ENCODE measurements at places on chromosomes 7 and 10.

DNA sequence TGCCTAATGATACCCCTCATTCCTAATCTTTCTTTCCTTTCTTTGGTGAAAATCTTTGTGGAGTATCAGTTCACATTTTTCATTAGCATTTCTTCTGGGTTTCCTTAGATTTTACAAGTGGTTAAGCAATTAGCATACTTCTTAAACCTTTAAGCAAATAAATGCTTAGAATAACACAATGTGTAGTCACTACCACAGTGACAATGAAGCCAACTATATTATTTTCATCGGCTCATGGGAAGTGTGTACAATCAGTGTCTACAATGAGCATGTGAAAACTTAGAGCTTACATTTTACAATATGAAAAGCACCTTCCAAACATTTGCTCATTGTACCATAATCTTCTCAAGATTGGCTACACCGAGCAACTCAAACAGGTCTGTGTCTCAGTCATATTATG lies 176.2 kb upstream of the PLXNA4 start:
- DNase-seq: no peak

DNA sequence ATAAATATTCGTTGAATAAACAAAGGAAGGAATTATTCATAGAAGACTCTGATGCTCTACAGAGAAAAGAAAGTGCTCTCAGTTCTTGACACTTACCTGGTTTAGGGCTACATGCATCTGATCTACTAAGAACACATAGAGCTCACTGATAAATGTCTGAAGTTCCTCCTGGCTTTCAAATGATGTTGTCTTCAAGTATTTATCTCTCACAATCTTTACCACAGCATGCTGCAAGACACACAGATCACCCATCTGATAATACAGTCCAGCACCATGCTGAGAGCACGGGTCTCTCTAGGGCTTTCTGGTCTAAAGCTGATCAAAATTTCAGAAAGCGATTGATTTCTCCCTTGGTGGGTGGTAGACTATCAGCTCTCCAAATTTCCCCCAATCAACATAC lies 44.5 kb upstream of the MRPS16 start:
- DNase-seq: no peak

DNA sequence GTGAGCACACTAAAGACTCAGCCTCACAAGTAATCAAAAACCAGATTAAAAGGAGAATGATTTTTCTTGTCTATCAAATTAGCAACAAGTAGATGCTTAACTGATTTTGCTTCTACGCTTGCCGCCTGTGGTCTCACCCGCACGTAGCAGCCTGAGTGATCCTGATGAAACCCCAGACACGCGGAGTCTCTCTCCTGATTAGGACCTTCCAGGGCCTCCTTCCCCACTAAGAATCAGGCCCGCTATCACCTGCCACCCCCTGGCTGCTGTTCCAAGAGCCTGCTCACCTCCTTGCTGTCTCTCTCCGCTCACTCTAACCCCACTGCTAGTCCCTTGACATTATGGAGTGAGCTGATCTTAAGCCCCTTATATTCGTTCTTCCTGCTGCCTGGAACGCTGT lies 325.9 kb upstream of the NRP1 start:
- DNase-seq: no peak

- no peak for DNase-seq
Observed at GRCh38 chr10:62911210-62911963, 95.2 kb upstream of the EGR2 start.

DNA sequence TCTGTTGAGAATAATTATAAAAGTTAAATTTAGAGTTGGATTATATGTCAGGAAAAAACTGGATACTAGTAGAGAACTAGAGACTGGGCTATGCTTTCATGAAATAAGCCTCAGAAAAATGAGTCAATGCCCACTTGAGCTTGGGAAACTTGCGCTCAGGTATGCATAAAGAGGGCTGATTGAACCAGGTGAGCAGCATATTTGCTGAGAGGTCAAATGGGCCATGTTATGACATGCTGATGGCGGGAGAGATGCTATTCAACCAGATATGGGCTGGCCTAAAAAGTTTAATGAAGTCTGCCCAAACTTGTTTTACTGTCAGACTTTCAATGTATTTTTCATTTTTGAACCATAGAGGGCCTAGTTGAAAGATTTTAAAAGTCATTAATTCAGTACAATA lies 837.6 kb upstream of the GHITM start:
- DNase-seq: no peak

All from suppressor macrophage (primary cell).